ENCODE measurements at places on chromosomes 3 and 15. TPM values are rescaled to one million over a fixed set of nuclear protein-coding genes. Genes with fewer than 3 reads are reported as not detected.

The LSMEM2 gene
- not detected for total RNA-seq

The ISLR gene
- total RNA-seq, result not detected

- DNase-seq, result no peak
- H3K4me1 ChIP-seq, result no peaks in the 10 kb centered on the region
Observed at GRCh38 chr15:39269821-39270220, 311.1 kb upstream of the THBS1 start.

GRCh38 chr15:75731248-75732151, 18.9 kb upstream of the CSPG4 start:
- H3K27me3 ChIP-seq, result peaks cover 14% of the 10 kb centered on the region
- no peak for DNase-seq
- no peaks in the 10 kb centered on the region for H3K36me3 ChIP-seq
- no peak overlapping the region for H3K4me3 ChIP-seq
- no peak overlapping the region for H3K27ac ChIP-seq

The IL17RB gene
- total RNA-seq, result 2.2 TPM
